Central memory CD4-positive, alpha-beta T cell (primary cell): ENCODE measurements at places on chromosomes 7 and 10.
A peak's percentile ranks its signal among the peaks of the same experiment; 100 is the strongest.

- no peak for DNase-seq
Observed at GRCh38 chr7:37342176-37342687, 106.4 kb downstream of the ELMO1 start.

GRCh38 chr10:80477813-80478212, 23.7 kb downstream of the TSPAN14 start:
- no peak for DNase-seq

- DNase-seq, result no peak
Observed at GRCh38 chr10:75612904-75613684, 181.7 kb downstream of the LRMDA start.

GRCh38 chr7:150748376-150748775, 11.2 kb downstream of the GIMAP5 start:
- DNase-seq, result no peak

GRCh38 chr10:21402606-21403083, 122.8 kb downstream of the SKIDA1 start:
- DNase-seq, result no peak

DNA sequence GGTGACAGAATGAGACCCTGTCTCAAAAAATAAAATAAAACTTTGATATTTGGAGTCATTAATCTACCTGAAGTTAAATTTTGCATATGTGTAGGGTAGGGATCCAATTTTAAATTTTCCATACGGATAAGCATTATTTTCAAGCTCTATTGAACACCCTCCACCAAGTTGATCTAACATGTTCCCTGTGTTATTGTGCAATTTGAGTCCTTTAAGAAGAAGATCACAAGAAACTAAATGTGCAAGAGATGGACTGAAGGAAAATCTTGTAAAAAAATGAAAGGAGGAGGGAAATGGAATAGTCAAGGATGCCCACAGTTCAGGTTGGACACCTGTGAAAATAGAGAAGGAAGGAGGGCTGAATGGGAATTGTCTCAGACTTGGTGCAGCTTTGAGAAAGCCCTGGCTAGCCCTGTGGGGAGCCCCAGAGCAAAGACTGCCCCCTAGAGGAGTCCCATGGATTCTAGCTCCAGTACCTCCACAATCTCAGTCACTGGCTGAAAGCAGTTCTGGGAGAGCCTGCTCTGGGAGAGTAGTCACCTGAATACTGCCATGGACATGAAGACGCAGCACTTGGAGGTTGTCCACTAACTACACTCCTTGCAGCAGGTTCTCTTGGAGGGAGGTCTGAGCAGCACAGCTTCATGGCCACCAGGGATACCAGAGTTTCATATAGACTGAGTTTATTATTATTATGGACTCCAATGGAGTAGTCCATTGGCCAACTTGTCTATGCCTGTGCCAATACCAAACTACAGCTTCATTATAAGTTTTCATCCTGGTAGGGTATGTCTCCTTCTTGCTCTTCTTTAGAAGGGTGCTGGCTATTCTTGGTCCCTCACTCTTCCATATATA, 5.7 kb upstream of the TIAL1 start:
- peak; percentile 4 for DNase-seq

DNA sequence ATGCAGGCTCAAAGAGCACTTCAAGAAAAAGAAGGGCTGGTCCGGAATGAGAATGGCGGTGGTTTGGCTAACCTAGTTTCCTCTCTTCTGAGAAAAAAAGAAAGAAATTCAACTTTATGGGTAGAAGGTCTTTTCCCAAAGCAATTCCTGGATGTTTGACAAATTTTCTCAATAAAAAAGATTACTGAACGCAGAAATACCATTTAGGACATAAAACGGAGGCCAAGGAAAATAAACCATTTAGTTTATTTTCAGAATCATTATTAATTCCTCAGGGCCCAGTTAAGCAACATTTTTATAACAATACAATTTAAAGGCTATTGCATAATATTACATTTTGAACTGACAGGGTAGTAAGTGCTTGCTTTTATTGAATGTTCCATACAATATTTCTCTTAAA, 284.6 kb upstream of the ANKRD30A start:
- DNase-seq, result no peak

- no peak for DNase-seq
Observed at GRCh38 chr10:30553018-30553625, 76.4 kb downstream of the LYZL2 start.

DNA sequence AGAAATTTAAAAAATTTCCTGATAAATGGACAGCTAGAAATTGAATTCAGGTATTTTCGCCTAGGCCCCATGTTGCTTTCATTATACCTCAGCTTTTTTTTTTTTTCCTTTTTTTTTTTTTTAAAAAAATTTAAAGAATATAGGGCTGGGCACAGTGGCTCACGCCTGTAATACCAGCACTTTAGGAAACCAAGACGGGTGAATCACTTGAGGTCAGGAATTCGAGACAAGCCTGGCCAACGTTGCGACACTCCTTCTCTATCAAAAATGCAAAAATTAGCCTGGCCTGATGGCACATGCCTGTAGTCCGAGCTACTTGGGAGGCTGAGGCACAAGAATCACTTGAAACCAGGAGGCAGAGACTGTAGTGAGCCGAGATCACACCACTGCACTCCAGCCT, 334.0 kb downstream of the SORCS1 start:
- no peak for DNase-seq

- no peak for DNase-seq
Observed at GRCh38 chr7:73642834-73643233, 18.5 kb upstream of the MLXIPL start.

DNA sequence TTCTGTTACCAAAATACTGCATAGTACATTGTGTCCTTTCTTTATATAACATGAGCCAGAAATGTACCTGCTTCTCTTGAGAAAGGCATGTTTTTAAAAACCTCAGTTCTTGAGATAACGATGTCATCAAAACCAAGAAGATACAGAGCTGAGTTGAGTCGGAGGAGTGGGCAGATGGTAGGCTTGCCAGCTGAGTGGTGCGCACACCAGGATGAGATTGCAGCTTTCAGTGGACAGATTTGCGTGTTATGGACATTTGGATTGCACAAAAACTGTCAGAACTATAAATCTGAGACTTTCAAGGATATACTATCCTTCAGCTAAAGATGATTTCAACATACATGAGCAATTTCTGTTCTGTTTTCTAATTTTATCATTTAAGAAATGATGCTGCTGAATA, 25.0 kb downstream of the PRKAR2B start:
- DNase-seq, result no peak

- DNase-seq, result no peak
Observed at GRCh38 chr10:58241346-58241745, 26.3 kb downstream of the IPMK start.

- peak; percentile 10 for DNase-seq
Observed at GRCh38 chr7:13279854-13280435, 592.5 kb downstream of the ARL4A start.

DNA sequence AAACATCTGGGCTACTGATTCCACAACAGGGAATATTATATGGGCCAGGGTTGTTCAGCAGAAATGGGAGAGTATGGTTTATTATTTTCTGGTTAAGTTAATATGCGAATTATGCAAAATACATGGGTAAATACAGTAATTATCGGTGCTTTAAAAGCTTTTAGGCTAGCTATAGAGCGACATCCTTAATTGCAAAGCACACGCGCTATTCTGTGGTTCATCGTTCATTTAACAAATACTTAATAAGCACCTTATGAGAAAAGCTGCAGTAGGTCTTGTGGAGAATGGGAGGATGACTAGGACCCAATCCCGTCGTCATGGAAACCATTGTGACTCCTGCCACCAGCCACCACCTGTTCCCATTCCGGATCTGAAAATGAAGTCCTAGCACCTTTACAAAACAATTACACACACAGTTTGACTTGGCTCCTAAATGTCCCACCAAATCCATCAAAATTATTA, 623 bp upstream of the CEP41 start:
- no peak for DNase-seq

DNA sequence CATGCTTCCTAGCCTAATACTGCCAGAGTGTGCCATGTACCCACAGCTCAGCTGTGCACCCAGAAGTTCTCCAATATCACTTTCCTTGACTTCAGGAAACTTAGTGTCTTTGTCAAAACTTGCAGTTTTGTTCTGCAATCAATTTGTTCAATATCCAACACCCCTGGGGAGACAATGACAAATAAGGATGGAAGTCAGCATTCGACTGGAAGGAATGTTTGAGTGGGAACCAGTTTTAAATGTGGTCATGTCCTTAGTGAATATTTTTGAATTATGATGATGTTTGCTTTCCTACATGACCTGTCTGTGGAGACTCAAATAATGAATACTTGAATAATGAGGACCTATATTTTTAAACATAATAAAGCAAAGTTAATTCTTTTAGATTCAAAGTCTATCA, 112.0 kb downstream of the ANK3 start:
- DNase-seq, result no peak
